ENCODE measurements at places on chromosomes 3 and 15.
A peak's percentile ranks its signal among the peaks of the same experiment; 100 is the strongest.

GRCh38 chr15:49697121-49697520, 76.3 kb downstream of the DTWD1 start:
- H3K36me3 ChIP-seq, result no peaks in the 10 kb centered on the region
- H3K4me3 ChIP-seq, result no peak overlapping the region
- H3K27ac ChIP-seq, result no peak overlapping the region
- no peaks in the 10 kb centered on the region for H3K4me1 ChIP-seq
- DNase-seq, result no peak

- no peaks in the 10 kb centered on the region for H3K36me3 ChIP-seq
- peak overlapping the region; percentile 65 for H3K4me3 ChIP-seq
- peak overlapping the region; percentile 94 for H3K27ac ChIP-seq
Measured at GRCh38 chr3:196186651-196187573, 24.3 kb downstream of the ZDHHC19 start.

- H3K36me3 ChIP-seq, result peaks cover under 1% of the 10 kb centered on the region
- no peak overlapping the region for H3K4me3 ChIP-seq
Measured at GRCh38 chr3:60812502-60812901, 438.8 kb downstream of the FHIT start.

DNA sequence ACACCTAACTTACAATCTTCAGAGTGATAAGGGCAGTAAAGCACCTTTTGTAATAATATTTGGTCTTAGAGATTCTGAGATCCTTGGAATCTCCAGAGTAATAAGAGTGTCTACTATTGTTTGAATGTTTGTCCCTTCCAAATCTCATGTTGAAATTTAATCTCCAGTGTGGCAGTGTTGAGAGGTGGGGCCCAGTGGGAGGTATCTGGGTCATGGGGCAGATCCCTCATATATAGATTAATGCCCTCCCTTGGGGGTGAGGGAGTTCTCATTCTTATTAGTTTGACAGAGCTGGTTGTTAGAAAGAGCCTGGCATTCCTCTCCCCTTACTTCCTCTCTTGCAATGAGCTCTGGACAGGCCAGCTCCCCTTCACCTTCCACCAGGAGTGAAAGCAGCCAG, 16.0 kb downstream of the DZIP1L start:
- H3K27me3 ChIP-seq, result peaks cover 16% of the 10 kb centered on the region
- H3K27ac ChIP-seq, result no peak overlapping the region
- no peak for DNase-seq
- no peak overlapping the region for H3K4me3 ChIP-seq
- no peaks in the 10 kb centered on the region for H3K36me3 ChIP-seq

DNA sequence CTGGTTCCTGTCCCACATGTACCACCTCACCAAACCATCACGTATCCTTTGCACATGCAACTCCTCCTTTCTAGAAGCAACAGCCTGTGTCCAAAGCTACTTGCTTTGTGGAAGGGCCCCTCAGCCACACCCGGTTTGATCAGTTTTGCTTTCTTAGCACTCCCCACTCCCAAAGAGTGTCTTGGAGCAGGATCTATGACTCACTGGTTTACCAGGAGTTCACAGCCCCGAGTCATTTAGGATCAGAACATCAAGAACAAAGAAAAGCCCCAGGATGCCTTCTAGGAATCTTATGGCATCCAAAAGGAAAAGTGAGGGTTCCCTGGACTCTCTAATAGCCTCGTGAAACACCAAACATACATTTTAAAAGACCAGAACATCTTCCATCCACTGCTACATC, 50.7 kb upstream of the IGF1R start:
- DNase-seq, result no peak
- H3K27me3 ChIP-seq, result peaks cover 10% of the 10 kb centered on the region
- H3K27ac ChIP-seq, result no peak overlapping the region
- no peaks in the 10 kb centered on the region for H3K36me3 ChIP-seq
- no peak overlapping the region for H3K4me3 ChIP-seq

DNA sequence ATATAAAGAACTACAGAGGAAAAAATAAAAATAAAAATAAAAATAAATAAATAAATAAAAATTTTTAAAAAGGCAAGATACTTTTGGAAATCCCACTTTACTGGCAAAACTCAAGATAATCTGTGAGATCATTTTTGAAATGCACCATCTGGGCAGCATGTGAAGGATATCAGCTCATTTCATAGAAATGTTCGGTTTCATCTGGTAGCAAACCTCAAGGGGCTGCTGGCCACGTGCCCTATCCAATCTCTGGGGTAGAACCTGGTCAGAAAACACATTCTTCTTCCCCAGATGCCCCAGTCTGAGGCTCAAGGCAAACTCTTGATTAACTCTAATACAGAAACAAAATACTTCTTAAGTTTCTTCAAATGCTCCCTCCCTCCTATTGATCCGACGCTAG, 166.0 kb downstream of the FMN1 start:
- H3K36me3 ChIP-seq, result no peaks in the 10 kb centered on the region
- H3K4me3 ChIP-seq, result no peak overlapping the region
- no peaks in the 10 kb centered on the region for H3K4me1 ChIP-seq
- no peak for DNase-seq
- no peak overlapping the region for H3K27ac ChIP-seq

GRCh38 chr3:36259580-36259979, 120.7 kb upstream of the STAC start:
- no peak for DNase-seq
- no peaks in the 10 kb centered on the region for H3K36me3 ChIP-seq
- no peak overlapping the region for H3K27ac ChIP-seq

GRCh38 chr15:99390667-99391066, 139.4 kb downstream of the LRRC28 start:
- DNase-seq, result no peak
- no peak overlapping the region for H3K27ac ChIP-seq
- no peak overlapping the region for H3K4me3 ChIP-seq
- no peaks in the 10 kb centered on the region for H3K27me3 ChIP-seq

- no peaks in the 10 kb centered on the region for H3K27me3 ChIP-seq
- H3K4me3 ChIP-seq, result no peak overlapping the region
- peaks cover 4% of the 10 kb centered on the region for H3K4me1 ChIP-seq
- peak overlapping the region; percentile 5 for H3K27ac ChIP-seq
Measured at GRCh38 chr3:41419809-41420208, 220.5 kb downstream of the CTNNB1 start.

DNA sequence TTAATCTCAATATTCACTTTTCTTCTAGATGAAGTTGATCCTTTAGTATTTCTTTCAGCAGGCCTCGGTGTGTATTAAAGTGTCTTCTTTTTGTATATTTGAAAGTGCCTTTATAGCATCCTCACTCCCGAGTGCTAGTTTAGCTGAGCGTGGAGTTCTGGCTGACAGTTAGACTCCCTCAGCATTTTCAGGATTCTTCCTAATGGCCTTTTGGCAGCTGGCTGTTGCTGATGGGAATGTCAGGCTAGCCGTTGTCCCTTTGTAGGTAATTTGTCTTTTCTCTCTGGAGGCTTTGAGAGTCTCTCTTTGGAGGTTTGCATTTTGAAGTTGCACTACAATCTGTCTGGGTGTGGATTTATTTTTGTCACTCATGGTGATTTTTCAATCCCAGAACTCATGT, 94.4 kb downstream of the SRGAP3 start:
- H3K4me3 ChIP-seq, result no peak overlapping the region
- DNase-seq, result no peak
- no peaks in the 10 kb centered on the region for H3K4me1 ChIP-seq
- H3K36me3 ChIP-seq, result peaks cover 9% of the 10 kb centered on the region
- H3K27ac ChIP-seq, result no peak overlapping the region
- peaks cover 10% of the 10 kb centered on the region for H3K27me3 ChIP-seq

DNA sequence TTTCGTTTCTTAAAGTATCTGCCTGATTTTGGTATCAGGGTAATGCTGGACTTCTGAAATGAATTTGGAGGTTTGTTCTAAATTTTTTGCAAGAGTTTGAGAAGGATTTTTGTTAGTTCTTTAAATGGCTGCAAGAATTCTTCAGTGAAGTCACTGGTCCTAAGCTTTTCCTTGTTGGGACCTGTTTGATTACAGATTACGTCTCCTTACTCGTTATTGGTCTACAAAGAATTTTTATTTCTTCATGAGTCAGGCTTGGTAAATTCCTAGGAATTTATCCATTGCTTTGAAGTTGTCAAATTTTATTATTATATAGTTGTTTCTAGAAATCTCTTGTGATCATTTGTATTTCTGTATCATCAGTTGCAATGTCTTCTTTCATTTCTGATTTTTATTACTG, 196.0 kb downstream of the DPH6 start:
- no peak for DNase-seq
- no peaks in the 10 kb centered on the region for H3K36me3 ChIP-seq
- no peak overlapping the region for H3K4me3 ChIP-seq
- H3K27ac ChIP-seq, result no peak overlapping the region
- no peaks in the 10 kb centered on the region for H3K27me3 ChIP-seq
- H3K4me1 ChIP-seq, result no peaks in the 10 kb centered on the region

Measured in stimulated activated naive B cell treated with anti-CD40 and anti-IgM and Interleukin-4, amounts not matched to agents 10 μg/mL and 1 μg/mL and 100 μg/mL, for 72 hours (primary cell).